ENCODE measurements at places on chromosomes 13 and 19.

DNA sequence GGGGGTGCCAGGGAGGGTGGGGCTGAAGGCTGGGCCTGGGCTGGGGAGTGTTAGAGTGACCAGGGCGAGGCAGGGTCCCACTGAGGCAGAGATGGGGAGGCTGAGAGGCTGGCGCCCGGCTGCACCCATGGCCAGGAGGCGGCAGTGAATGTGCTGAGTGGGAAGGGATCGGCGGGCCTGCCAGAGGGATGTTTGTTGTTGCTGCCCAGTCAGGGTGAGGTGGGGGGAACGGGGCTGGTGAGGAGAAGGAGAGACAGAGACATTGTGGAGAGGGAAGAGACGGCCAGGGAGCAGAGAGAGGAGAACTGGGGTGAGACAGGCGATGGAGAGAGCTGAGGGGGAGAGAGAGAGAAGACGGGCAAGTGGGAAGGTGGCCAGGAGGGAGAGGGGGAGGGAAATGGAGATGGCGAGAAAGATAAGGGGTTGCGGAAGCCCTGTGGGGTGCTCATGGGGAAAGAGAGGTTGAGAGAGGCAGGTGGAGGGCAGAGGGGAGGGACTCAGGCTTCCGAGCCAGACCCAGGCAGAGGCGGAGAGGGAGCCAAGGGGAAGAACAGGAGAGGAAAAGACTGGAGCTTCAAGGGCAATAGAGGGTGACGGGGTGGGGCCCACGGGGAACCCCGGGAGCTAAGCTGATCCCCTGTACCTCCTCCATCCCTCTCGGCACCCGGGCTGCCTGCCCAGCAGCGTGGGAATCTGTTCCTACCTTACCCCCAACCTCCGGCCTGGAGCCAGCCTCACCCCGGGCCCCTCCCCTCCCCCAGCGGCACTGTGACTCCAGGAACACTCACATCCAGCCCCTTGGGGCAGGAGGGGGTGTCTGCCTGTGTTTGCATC, 690 bp upstream of the B3GNT8 start:
- no peak for DNase-seq

- DNase-seq: no peak
Measured at GRCh38 chr13:45327253-45327955, 13.6 kb downstream of the TPT1 start.

GRCh38 chr19:46296722-46297461, at the start of gene HIF3A:
HIF3A (plus strand) TSS chr19:46297042; CDS start chr19:46297077, 35 bp downstream.
- DNase-seq: no peak

GRCh38 chr13:21071015-21071414, 9.6 kb upstream of the LATS2 start:
- no peak for DNase-seq

DNA sequence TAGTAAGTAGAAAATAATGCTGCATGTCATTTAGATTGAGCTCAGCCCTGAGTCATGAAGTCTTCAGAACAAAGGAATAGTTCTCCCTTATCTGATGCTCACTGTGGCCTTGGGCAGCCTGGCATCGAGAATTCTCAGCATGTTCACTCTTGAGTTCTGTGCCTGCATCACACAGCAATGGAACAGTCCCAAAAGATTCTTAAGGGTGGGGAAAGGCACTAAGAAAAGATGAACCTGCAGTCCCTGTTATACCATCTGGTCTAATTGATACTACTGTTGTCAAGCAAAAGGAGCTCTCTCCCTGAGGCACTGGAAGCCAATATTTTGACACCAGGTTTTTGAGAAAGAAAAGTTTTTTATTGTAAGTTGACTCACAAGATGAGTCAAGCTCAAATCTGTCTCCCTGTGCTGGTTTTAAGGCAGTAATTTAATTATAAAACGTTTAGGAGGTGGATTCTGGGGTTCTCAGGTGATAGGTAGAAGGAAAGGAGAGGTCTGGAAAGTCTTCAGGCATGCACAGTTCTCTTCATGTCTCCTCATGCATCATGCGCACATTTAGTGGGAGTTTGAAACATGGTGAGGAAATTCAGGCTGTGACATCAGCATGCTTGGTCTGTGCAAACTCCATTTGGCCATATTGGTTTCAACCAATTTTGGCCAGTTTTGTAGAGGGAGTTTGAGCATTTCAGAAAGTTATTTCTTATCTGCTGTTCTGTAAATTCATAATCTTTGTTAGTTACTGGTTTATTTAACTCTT, 38.1 kb upstream of the ZNF766 start:
- DNase-seq: no peak

GRCh38 chr19:7454998-7455397, 33.8 kb downstream of the PEX11G start:
- no peak for DNase-seq

GRCh38 chr13:51396352-51396751, 56.5 kb downstream of the INTS6 start:
- no peak for DNase-seq

- DNase-seq: no peak
Measured at GRCh38 chr13:94318418-94318817, 161.1 kb downstream of the DCT start.

- DNase-seq: no peak
Measured at GRCh38 chr19:30328096-30328495, 44.1 kb upstream of the ZNF536 start.

- no peak for DNase-seq
Measured at GRCh38 chr19:18775586-18776287, 15.4 kb downstream of the COMP start.

- DNase-seq: no peak
Measured at GRCh38 chr19:57689750-57690149, 8.0 kb downstream of the ZNF551 start.

GRCh38 chr19:12778017-12778904, 2.9 kb upstream of the HOOK2 start:
- no peak for DNase-seq

DNA sequence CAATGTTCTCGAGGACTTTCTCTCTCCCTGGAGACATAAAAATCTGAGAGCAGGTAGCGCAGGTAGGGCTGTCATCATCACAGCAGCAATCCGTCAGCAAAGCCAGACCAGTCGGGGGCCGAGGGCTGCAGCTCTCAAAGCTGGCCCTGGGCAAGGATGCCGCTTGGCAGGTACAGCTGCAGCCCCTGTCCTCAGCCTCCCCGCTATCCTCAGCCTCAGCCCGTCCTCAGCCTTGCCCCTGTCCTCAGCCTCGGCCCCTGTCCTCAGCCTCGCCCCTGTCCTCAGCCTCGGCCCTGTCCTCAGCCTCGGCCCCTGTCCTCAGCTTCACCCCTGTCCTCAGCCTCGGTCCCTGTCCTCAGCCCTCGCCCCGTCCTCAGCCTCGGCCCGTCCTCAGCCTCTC, 10.9 kb downstream of the C13orf46 start:
- DNase-seq: no peak

GRCh38 chr19:15529774-15530372, 21.5 kb downstream of the CYP4F22 start:
- no peak for DNase-seq

- no peak for DNase-seq
Measured at GRCh38 chr13:25873242-25873612, 178.6 kb downstream of the SHISA2 start.

DNA sequence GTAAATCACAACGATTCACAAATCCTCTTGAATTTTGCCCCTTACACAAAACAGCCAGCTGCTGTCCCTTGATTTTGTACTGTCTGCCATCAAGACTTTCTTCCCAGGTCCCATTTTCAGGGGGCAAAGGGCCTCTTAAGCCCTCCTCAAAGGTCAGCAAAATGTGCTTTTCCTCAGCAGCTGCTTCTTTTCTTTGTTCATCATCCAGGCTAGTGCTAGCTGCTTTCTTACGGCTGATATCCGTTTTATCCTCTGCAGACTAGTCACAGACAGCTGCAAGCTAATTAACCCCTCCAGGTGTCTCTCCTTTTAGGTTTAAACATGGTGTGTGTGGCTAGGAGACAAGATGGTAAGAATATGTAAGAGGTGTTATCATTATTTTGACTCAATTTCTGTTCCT, 90.9 kb downstream of the NALCN start:
- DNase-seq: no peak

DNA sequence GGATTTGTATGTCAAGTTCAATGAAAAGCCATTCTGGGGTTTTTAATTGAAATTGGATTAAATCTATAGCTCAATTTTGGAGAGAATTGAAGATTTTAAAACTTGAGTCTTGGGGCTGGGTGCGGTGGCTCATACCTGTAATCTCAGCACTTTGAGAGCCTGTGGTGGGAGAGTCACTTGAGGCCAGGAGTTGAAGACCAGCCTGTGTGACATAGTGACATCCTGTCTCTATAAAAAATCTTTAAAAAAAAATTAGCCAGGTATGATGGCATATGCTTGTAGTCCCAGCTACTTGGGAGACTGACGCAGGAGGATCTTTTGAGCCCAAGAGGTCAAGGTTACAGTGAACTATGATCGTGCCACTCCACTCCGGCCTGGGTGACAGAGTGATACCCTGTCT, 41.2 kb downstream of the VAV1 start:
- DNase-seq: no peak

DNA sequence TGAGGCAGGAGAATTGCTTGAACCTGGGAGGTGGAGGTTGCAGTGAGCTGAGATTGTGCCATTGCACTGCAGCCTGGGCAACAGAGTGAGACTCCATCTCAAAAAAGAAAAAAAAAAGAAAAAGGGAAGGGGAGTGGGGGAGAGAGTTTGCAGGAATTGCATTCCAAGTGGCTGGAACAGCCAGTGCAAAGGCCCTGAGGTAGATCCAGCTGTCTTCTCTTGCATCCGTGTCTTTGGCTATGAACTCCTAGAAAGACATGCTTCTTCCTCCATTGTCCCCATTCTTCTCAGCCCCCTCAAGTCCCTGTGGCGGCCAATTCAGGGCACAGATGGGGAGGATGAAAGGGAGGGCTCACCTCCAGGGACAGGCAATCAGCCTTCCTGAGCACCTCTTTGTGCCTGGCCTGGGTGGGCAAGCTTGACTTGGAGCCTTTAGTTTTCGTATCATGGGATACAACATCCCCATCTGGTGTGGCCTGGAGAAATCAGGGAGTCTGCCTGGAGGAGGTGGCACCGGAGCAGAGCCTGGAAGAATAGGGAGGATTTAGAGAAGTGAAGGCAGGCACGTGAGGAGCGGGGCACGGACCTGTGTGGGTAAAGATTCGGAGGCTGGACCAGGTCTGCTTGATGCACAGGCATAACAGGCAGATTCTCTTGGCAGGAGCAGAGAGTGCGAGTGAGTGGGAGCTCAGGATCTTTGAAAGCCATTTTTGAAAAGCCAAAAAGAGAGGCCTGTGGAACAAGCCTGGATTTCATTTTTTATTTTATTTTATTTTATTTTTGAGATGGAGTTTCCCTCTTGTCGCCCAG, 5.0 kb downstream of the ANKRD24 start:
- no peak for DNase-seq

DNA sequence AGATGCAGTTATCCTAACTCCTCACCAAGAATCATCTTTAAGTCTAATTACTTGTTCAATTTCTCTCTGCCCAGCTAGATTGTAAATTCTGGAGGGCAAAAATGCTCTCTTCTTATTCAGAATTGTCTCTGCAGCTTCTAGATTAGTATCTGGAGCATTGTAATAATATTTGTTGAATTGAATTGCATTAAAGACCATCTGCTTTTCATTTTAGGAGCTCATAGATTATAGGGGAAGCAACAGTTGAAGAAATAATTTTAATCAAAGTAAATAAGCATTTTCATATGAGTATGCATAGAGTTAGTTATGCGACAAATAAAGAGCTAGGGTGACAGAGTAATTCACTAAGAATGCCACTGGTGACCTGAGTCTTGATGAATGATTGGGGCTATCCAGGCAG, 222.8 kb downstream of the SPRY2 start:
- DNase-seq: no peak

DNA sequence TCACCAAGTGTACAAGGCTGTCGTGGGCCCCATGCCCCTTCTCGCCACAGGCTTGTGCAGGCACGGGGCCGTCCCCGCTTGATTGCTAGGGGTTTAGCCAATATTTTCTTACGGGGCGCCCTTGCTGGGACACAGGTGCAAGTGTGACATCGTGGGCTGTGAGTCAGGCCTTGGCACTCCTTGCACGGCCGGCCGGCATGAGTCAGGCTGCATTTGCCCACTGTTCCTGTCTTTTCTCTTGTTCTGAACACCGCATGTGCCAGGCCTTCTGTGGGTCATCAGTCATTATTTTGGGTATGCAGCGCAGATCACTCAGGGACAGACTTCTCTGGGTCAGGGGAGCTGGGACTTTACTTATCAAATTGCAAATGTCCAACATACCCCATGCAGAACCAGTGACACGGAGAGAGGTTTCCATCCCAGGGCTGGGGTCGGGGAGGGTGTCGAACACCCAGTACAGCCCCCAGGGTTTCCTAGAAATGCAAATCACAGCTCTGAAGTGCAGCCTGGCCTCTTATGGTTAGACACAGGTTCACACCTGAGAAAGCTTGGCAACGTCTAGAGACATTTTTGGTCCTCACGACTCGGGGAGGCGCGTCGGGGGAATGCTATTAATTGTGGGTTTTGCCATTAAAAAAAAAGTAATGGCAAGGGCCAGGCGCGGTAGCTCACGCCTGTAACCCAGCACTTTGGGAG, 22.5 kb upstream of the KLF2 start:
- DNase-seq: no peak

GRCh38 chr13:37070145-37070695, 10.7 kb upstream of the SUPT20H start:
- DNase-seq: no peak

GRCh38 chr19:42412227-42412626, 15.0 kb downstream of the LIPE start:
- no peak for DNase-seq

DNA sequence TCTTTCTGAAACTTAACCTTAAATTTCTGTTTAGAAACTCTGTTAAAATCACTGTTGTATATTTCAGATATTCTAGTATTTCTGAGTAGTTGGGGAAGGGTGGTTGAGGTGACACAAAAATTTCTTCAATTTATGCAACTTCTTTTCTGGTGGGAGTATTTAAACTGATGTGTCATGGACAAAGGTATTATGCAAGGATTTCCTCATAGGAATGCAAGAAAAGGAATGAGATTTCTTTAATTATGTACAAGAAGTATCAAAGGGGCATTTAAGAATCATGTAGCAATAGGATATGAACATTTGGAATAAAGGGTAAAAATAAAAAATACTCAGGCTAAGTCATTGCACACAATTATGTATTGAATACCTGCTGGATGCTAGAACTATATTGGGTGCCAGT, 575.8 kb upstream of the KLF12 start:
- DNase-seq: no peak

- DNase-seq: no peak
Measured at GRCh38 chr13:33727297-33728083, 90.5 kb upstream of the RFC3 start.

DNA sequence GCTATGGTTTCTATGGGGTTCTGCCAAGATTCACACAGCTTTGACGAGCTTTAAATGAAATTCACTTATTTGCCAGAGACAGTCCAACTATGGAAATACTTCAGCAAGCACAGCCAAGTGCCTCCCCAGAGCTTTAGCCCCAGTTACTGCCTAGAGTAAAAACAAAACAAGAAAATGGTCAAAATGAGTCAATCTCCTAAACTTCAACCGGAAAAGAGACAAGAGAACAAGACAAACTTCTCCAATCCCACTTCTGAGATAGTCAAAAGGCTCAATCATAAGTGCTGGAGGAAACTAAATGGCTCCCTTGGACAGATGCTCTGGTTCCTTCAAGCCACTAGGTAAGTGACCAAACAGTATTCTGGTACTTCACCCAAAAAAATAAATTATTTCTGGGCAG, 65.8 kb downstream of the KATNAL1 start:
- DNase-seq: no peak

DNA sequence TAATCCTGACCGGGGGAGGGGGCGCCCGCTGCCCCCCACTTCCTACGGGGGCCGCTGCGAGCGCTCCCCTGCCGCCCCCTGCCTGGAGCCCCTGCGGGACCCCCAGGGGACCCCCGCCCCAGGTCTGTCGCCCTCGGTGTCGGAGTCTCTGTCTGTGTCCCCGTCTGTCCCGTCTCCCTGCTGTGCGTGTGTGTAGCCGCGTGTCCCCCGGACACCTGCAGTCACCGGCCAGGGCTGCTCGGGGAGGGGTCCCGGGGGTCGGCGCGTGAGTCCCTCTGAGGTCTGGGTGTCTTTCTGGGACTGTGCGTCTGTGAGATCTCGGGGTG, 7.7 kb upstream of the NFIC start:
- no peak for DNase-seq
